ENCODE measurements at places on chromosomes 4 and X.

- no peak for DNase-seq
These were observed 245.1 kb downstream of the PPP3CA start for GRCh38 chr4:101102114-101102742.

- DNase-seq, result no peak
These were observed 3.8 kb downstream of the TCEAL9 start for GRCh38 chrX:103360092-103360491.

DNA sequence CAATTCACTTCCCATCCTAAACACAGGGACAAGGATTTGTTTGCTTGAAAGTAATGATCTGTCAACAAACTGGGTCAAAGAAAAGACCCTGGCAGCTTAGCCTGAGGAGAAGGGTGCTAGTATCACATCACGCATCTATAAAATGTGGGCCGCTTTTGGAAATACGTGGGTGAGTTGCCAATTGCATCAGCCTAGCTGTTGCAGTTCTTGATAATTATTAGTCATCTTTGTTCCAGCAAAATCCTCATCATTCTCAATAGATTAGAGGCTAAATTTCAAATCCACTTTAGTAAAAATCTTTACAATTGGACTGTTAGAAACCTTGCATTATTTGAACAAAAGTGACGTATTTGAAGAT lies 33.6 kb upstream of the TAPT1 start:
- no peak for DNase-seq

DNA sequence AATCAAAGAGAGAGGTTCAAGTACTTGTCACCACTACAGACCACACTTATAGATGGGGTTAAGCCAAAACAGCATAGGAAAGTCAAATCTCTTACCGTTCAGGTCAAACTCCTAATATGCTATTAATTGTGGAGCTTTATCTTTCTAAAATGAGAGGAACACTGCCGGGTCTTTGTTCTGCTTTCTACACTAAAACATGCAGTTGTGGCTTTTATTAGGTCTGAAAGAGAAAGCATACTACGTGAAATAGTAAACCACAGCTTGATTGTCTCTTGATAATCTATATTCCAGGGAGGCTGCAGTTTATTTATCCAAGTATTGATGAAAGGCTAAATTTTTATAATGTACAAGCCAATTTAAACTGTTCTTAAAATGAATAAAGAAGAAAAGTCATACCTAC lies 12.3 kb upstream of the INPP4B start:
- no peak for DNase-seq

DNA sequence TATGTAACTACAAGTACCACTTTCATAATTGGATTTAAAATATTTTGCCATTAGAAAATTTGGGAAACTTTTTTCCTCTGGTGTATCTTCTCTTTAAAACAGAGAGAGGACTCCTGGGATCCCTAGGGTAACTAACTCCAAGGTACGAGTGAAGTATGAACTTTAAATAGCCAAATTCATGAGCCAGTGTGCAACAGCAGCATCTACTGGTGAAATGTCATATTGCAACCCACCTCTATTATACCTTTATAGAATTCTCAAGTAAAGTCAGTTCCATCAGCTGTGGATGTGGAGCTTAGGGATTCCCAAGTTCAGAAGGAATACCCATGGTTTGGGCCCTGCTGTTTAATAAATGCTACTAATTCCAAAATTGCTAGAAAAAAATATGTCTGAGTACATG lies 282.7 kb upstream of the TAPT1 start:
- no peak for DNase-seq

DNA sequence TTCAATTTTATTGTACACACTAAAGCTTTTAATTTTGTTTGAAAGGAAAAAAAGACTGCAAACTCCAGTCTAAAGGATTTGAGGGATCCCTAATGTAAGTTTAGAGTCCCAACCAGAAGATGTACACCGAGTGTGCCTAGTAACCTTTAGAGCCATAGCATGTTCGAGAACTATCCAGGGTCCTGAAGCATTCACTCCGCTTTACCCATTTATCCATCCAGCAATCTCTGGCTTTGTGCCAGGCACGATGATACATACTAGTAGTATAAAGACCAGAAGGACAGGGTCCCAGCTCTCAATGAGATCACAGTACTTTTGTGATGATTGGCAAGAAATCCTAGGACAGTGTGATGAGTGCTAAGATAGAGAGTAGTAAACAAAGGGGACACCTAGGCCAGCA lies 168.7 kb downstream of the STK32B start:
- no peak for DNase-seq

DNA sequence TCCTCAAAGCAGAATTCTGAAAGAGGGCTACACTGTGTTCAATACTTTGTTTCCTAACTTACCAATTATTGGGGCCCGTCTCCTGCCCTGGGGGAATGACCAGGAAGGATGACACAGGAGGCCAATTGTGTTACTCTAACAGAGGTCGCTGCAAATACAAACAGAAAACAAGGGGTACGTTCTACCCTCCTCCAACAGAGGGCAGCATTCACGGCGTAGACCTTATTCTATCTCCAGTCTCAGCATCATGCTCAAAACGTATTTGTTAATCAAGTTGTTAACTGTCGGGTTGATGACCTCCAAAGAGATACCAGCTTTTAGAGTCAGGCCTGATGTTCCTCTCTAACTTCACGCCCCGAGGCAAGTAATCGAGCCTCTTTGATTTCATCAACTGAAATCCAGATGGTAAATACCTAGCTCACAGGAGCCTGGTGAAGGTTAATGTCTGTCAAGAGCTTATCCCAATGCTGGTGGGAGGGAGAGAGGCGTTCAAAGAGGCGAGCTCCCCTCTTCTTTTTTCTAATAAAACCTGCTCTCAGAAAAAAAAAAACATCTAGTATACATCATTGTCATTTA lies 181.0 kb upstream of the KCNIP4 start:
- no peak for DNase-seq

GRCh38 chr4:1603413-1604135 lies 80.5 kb downstream of the FAM53A start:
- no peak for DNase-seq

- no peak for DNase-seq
These were observed 96.6 kb upstream of the SRD5A3 start for GRCh38 chr4:55249476-55249875.

GRCh38 chr4:3338976-3339531 lies 46.2 kb downstream of the RGS12 start:
- no peak for DNase-seq
